Stimulated activated CD8-positive, alpha-beta memory T cell treated with anti-CD3 and anti-CD28 coated beads, Interleukin-15, amount 100 ng/mL, for 1 hour (primary cell): ENCODE measurements at places on chromosomes 2 and 18.

- no peak for DNase-seq
These were observed 6.7 kb downstream of the ASB3 start for GRCh38 chr2:53780056-53780455.

GRCh38 chr18:55179835-55180234 is 220.6 kb upstream of the CCDC68 start:
- DNase-seq = no peak

- DNase-seq = no peak
These were observed 47.0 kb upstream of the TTC39C start for GRCh38 chr18:23967321-23968089.

GRCh38 chr18:66757946-66758345 is 154.1 kb upstream of the CDH19 start:
- no peak for DNase-seq

GRCh38 chr18:50675043-50675442 is 115.2 kb downstream of the MAPK4 start:
- DNase-seq = no peak
